ENCODE measurements at places on chromosomes 2 and 18.

GRCh38 chr2:118609138-118609537 is 238.3 kb downstream of the EN1 start:
- no peak for DNase-seq

DNA sequence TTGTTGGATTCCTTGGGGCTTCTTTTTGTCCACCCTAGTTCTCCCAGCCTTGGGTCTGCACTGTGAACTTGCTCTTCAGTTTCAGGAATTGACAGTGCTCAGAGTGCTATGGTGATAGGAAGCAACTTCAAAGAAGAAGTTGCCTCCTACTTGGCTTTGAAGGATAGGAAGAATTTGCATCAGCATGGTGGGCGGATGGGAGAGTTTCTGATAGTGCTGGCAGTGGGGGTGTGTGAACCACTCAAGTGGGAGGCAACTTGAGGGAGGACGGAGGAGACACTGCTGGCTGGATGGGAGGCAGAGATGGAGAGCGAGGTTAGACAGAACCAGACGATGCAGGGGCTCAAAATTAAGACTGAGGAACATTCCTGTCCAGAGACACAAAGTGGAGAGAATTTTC is 164.4 kb upstream of the SKOR2 start:
- no peak for DNase-seq

GRCh38 chr2:81266106-81266505 is 961.6 kb upstream of the LRRTM1 start:
- DNase-seq, result no peak

GRCh38 chr2:212794471-212794870 is 255.9 kb upstream of the ERBB4 start:
- DNase-seq, result no peak

DNA sequence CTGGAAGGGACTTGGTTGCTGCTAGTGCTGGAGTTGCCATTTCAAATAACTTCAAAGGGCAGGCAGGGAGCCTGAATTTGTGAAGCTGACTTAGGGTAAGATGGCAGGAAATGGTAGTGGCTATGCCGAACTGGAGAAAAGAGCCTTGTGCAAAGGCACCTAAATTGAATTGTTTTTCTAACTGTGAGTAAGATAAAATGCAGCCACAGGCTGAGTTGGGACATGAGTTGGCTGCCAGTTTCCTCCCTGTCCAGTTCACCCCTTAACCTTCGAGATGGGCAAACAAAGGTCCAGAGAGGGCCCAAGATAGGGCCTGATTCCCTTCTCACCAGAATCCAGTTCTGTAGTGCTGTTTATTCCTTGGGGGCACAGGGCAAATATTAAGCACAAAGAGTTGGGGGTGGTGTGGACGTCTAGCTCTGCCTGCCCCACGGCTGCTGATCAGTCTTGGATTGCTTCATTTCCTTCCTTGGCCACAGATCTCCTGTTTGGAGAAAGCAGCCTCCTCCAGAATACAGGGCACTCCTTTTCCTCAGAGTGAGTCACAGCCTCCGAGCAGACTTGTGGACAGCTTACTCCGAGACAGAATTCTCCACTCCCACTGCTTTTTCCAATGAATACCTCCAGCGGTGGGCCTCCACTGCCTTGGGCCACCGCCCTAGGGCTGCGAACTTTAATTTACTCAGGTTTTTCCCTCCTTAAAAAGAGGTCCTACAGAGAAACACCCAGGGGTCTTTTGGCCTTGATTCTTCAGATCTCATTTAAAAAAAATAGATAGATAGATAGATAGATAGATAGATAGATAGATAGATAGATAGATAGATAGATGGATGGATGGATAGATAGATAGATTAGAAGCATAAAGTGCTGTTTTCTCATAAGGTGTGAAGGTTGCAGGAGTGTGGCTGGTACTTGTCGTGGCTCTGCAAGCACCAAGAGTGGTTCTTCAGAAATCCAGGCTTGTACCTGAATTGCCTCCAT is 18.4 kb upstream of the SLC20A1 start:
- DNase-seq, result peak; percentile 76

GRCh38 chr18:10404168-10404567 is 50.3 kb upstream of the APCDD1 start:
- DNase-seq, result no peak

GRCh38 chr2:13056259-13056843 is 339.6 kb downstream of the TRIB2 start:
- DNase-seq, result no peak

DNA sequence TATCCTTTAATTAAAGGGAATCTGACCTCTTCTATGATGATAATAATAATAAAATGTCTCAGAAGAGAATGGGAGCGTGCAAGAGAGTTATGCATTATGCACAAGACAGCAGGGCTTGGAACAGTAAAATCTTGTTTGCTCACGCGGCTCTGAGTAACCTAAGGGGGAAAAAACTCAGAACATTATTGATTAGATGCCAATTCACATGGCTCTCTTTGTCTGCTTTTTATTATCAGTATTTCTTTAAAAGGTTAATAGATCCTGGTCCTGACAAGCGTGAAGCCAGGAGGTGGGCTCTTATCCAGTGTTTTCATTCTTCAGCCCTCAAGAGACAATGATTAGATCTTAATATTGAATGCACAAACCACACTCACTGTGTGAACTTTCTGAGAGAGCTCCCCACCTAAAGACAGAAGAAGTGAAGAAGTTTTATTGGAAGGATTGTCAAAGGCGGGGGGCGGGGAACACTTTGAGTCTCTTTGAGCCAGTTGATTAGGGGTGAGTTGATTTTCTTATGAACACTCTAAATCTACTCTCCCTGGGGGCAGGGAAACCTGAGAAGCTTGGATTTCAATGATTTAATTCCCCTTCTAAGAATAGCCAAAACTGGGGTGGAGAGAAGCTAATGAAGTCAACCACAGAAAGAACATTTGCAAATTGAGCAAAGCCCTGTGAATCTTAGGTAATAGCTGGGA is 127.5 kb upstream of the CTAGE1 start:
- no peak for DNase-seq

DNA sequence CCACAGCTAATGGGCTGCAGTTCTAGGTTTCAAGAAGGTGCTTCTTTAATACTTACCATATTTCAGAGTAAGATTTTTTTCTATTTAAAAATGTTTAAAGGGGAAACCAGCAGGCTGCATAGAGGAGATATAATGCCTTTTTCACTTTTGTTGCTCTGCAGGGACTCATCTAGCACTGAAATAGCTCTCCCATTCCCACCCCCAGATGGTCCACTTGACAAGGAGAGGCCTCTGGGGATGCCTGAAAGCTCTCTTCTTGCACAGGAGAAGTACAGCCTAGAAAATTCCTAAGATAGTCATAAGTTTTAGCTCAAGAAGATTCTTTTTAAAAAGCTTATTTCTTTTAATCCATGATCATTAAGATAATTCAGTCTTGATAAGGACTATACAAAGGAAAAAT is 126.4 kb downstream of the CDH2 start:
- no peak for DNase-seq

GRCh38 chr2:201888426-201888800 is 82.1 kb downstream of the CDK15 start:
- DNase-seq, result no peak

DNA sequence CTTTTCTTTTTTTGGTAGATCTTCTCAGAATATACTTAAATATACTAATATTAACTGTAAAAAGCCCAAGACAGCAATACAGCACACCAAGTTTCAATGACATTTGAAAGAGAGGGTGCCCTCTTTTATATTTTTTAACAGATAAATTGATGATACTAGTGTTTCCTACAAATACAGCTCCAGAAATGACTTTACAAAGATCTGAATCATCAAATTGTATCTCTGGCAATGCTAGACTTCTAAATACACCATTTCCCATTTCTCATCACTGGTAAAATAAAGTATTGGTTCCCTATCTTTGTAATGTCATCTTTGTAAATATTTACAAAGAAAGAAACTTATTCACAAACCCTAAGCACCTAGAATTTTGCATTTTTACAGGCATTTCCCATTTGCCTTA is 281.3 kb downstream of the EXOC6B start:
- DNase-seq, result no peak

DNA sequence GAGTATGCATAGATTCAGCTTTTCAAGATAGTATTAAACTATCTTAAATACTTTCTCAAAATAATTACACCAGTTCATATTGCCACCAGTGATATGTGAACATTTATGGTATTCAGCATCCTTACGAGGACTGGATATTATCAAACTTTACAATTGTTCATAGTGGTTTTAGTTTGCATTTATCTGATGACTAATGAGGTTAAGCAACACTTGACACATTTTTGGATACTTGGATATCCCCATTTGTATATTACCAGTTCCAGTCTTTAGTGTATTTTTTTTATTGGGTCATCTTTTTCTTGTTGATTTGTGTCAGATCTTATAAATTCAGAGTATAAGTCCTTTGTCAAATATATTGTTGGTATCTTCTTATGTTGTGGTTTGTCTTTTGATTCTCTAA is 128.4 kb downstream of the ASXL3 start:
- no peak for DNase-seq

GRCh38 chr2:106189764-106190468 is 4.2 kb downstream of the UXS1 start:
- no peak for DNase-seq

- DNase-seq, result peak; percentile 100
Measured at GRCh38 chr2:55862673-55863390, 60.8 kb downstream of the EFEMP1 start.

- DNase-seq, result no peak
Measured at GRCh38 chr18:77068321-77069312, 64.0 kb downstream of the MBP start.

- DNase-seq, result peak; percentile 21
Measured at GRCh38 chr2:205218056-205218455, 464.2 kb upstream of the NRP2 start.

- DNase-seq, result no peak
Measured at GRCh38 chr2:149463328-149464002, 124.1 kb downstream of the MMADHC start.
